ENCODE measurements at places on chromosomes 2 and 18. TPM values are rescaled to one million over a fixed set of nuclear protein-coding genes. Genes with fewer than 3 reads are reported as not detected.

GRCh38 chr2:48249025-48249424 is 280.9 kb upstream of the STON1 start:
- peak; percentile 80 for DNase-seq

GRCh38 chr2:20048488-20049448 is 2.7 kb downstream of the LAPTM4A start:
- DNase-seq = peak; percentile 37

- no peak for DNase-seq
These were observed 1.8 kb downstream of the MYO5B start for GRCh38 chr18:50192995-50193795.

DNA sequence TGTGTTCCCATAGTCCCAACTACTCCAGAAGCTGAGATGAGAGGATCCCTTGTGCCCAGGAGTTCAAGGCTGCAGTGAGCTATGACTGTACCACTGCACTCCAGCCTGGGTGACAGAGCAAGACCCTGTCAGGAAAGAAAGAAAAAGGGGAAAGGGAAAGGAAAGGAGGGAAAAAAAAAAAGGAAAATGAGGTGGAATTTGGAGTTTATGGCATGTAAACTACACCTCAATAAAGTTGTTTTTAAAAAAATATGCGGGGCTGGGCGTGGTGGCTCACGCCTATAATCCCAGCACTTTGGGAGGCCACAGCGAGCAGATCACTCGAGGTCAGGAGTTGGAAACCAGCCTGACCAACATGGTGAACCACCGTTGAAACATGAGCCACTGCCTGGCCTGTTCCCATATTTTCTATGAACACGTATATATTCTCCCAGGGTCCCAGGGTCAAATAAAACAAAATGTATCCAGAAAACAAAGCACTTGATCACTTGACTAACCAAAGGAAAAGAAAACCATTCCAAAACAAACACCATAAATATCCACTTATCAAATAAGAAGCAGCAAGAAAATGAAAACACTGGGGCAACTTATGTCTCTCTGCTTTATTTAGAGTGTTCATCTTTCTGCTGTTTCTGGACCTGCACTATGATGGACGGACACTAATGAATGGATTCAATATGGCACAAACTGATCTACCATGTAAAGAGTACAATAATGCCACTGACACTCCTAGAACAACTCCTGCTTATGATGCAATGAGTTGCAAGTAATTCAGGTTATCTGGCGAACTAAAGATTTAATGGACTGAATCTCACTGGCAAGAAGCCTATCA is 56.8 kb downstream of the ASXL2 start:
- peak; percentile 59 for DNase-seq

GRCh38 chr2:143334837-143335236 is 205.6 kb downstream of the ARHGAP15 start:
- DNase-seq = no peak

GRCh38 chr2:64562148-64562784 is 38.1 kb downstream of the AFTPH start:
- DNase-seq = peak; percentile 30

GRCh38 chr2:128273469-128274081 is 45.1 kb downstream of the HS6ST1 start:
- no peak for DNase-seq

- DNase-seq = peak; percentile 15
These were observed 665.8 kb upstream of the ID2 start for GRCh38 chr2:8015848-8016600.

DNA sequence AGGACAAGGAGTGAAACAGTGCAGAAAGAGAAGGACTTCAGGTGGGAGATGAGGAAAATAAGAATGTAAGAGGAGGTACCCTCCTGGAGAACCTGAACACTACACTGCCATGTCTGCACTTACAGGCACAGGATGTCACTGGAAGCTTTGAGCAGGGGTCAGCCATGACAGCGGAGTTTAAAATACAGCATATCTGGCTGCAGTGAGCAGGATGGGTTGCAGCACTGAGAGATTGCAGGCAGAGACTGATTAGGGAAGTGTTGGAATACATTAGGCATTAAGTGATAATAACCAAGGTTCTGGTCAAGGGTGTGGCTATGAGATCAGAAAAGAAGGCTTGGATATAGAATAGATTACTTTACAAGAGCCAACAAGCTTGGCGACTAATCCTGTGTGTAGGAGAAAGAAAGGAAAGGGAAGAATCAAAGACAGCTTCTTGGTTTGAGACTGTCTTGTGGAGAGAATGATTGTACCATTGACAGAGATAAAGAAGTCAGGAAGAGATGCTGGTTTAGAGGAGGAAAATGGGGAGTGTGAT is 171.1 kb upstream of the RBMS1 start:
- peak; percentile 42 for DNase-seq

- peak; percentile 90 for DNase-seq
These were observed 198.6 kb upstream of the EPAS1 start for GRCh38 chr2:46098621-46099062.

GRCh38 chr2:154591294-154591820 is 107.1 kb upstream of the KCNJ3 start:
- DNase-seq = no peak

GRCh38 chr18:29753379-29753778 is 1289.2 kb downstream of the DSC3 start:
- DNase-seq = peak; percentile 32

- DNase-seq = no peak
These were observed 258.6 kb downstream of the ZEB2 start for GRCh38 chr2:144261336-144261735.

DNA sequence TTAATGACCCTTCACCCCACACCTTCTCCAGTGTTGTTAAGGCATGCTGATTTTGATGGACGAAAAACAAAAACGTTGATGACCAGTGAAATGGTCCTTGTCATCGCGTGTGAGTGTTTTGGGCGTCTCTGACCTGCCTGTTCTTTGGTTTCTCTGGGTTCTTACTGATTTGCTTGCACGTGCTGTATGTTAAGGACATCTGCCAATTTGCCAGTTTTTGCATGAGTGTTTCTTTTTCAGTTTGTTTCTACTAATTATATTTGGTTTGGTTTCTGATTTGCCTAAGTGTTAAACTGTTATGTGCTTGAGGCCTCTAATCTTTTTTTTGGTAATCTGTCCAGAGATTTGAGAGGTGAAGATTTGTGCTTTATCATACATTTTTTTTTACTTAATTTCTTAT is 14.6 kb downstream of the TRAF3IP1 start:
- no peak for DNase-seq

DNA sequence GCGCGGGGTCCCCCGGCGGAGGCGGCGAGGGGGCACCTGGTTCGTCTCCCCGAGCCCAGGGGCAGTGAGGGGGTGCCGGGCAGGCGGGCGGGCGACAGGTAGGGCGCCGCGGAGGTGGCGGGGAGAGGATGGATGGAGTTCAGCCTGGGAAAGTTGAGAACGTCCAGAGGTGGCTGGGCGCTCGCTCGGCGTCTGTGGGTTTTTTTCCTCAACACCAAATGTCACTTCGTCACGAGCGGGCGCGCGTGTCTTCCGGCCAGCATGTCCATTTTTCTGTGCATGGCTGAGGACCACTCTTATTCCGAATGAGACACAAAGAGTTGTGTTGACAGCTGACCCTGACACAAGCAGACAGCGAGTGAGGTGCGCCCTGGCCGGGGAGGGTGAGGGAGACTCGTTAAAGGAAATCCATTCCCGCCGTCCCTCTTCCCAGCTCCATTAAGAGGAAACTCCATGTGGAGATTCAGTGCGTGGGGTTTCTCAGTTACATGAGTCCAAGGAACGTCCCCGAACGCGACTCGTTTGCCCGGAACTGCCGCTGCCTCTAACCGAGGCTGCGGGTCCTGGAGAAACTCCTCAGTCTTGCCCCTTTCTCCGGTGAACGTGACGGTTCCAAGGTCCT is 859 bp downstream of the GREB1L start:
- DNase-seq = peak; percentile 6

DNA sequence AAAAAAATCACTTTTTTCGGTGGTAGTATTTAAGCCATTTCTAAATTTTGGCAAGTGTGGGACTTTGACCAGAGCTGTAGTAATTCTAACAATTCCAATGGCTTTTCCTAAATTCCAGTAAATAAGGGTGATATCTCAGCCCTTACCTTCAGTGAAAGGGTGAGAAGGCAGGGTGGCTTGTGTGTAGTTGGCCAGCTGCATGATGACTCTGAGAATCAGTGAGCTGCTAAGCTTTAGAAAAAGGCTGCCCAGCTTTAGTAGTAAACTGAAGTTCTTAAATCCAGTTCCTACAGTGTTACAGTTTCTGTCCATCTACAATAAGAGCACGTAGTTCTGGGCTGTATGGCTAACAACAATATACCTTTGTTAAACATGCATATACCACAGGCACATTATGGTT is 42.0 kb downstream of the OXER1 start:
- no peak for DNase-seq

- no peak for DNase-seq
These were observed 188.7 kb downstream of the MYT1L start for GRCh38 chr2:2142345-2142744.

CPO gene
- not detected for total RNA-seq

NEU2 gene
- total RNA-seq = not detected

DNAJC5G gene
- total RNA-seq = not detected

PROKR1 gene
- total RNA-seq = not detected

SSB gene
- total RNA-seq = 141 TPM

UGT1A10 gene
- total RNA-seq = 0.41 TPM

PAPOLG gene
- 18.9 TPM for total RNA-seq
